ENCODE measurements at places on chromosomes 2 and 18.

DNA sequence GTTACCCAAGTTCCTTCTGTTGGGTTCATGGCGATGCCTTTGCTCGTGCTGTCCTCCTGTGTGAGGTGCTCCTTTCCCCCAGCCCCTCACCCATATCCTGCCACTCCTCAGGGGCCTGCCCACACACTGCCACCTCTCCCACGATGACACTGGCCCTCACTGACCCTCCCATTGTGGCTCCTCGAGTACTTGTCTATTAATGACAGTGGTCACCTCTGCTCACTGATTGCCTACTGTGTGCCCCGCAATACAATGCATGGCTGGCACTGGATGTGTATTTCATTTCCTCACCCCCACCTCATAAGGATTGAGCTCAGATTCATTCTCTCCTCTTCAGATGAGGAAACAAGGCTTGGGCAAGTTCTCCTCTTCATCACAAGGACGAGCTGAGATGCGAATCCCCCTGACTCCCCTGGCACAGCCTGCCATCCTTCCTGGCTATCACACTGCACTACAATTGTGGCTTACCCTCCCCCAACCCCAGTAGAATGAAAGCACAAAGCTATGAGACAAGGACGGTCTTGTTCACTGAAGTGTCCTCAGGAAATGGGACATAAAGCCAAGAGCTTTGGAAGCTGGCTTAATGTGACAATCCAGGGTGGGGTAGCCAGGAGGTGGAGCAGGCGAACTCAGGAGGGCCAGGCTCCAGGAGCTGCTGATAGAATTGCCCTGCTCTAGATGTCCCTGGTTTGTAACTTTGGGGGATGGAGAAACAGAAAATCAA, 93.9 kb upstream of the RAB12 start:
- no peak for DNase-seq

GRCh38 chr2:110771547-110772382, 39.4 kb downstream of the ACOXL start:
- no peak for DNase-seq

DNA sequence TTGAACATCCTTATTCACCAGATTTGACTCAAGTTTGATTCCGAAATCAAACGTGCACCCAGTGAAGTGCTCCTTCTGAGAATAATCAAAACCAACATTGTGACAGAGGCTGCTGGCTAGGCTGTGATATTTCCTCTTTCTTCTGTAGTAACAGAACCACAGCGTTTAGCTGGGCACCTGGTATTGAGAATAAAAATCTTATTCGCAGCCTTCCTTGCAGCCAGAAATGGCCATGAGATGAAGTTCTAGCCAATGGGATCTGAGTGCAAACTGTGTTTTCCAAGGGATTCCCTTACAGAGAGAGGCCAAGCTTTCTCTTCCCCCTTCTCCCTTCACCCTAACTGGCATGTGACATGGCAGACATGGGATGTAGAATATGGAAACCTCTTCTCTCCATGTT, 51.7 kb downstream of the TMEM163 start:
- DNase-seq: no peak

DNA sequence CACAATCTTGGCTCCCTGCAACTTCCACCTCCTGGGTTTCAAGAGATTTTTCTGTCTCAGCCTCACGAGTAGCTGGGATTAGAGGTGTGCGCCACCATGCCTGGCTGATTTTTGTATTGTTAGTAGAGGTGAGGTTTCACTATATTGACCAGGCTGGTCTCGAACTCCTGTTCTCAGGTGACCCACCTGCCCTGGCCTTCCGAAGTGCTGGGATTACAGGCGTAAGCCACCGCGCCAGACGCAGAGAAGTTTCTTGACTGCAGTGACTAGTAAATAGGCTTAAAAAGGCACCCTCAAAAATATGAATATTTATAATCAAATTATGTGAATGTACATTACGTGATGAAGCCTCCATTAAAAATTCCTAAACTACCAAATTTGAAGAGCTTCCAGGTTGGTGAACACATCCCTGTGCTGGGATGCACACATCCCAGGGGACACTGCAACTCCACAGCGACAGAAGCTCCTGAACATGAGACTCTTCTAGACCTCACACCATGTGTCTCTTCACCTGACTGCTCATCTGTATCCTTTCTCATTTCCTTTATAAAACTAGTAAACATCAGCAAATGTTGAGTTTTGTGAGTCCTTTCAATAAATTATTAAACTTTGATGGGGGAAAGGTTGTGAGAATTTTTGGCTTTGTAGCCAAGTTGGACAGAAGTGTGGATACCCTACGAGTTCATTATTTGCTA, 203.3 kb upstream of the SPOPL start:
- no peak for DNase-seq

DNA sequence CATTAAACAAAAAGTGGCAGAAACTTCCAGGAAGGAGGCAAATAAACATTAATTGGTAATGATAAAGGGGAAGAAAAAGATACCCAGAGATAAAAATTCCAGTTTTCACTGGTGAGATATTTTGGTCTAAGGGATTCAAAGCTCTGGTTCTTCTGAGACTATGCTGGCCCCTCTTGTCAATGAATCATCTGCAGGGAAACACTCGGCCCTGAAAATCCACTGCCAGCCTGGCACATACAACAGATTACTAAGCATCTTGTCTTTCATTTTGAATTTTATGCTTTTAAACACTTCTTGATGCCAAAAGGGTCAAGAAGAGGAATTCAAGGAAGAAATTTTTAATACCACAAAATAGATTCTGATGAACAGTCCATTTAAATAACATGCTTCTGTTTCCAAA, 1603.8 kb upstream of the ZEB2 start:
- DNase-seq: no peak

DNA sequence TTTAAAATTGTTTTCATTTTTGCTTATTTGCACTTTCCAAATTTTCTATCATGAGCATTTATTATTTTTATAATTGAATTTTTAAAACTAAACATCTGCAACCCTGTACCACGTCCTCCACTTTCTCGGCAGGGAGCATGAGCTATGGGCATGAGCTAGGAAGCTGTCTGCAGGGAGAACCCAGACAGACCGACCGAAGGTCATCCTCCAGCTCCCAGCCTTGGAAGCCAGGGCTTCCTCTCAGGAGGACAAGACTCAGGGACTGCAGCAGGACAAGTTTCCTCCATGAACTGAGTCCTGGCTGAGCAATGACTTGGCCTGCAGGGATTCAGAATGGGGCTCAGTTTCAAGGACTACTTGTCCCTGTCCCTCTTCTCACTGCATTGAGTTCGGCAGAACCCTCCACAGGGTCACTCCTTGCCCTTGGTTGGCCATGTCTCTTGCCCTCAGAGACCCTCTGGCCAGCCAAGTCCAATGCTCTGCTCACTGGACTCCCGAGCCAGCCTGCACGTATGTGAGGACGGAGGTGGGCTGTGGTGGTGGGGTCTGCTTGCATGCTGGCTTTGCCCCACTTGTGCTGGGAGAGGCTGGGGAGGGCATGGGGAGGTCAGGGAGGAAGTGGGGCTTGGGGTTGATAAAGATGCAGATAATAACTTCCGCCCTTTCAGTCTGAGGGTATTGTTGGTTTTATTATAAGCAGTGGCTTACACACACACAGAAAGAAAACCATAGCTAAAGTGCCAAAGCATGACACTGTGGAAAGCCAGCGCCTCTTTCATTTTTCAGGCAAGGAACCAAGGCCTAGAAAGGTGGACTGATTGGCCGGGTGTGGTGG, 6.6 kb downstream of the NMUR1 start:
- DNase-seq: no peak

GRCh38 chr2:128638341-128639119, 319.9 kb upstream of the HS6ST1 start:
- no peak for DNase-seq

- no peak for DNase-seq
These were observed 186.5 kb upstream of the HDAC4 start for GRCh38 chr2:239587311-239587731.

DNA sequence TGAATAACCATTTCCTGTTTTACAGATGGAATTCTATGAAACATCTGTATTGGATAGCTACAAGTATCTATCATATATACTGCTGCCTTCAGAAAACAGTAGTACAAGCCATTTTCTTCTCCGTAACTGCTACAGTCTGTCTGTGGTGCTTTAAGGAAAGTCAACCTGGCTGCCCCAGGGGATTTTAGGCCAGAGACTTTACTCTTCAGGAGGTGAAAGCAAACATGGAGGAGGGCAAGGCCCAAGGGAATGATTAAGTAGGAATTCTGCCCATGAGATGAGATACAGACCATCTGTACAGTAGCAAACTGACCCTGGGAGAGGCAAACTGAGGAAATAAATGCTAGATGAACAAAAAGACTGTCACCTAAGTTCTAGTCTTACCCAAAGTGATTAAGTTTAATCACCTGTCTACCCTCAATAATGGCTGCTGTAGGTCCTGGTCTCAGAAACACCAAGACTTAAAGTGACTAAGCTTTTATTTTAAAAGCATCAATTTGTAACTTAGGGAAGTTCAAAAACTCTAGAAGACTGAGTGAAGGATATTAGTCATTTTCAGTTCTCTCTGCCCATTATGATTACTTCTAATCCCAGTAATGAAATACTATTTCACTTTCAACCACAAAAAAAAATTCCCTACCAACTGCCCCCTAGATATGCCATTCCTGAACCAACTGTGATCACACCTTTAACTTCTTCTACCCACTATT, 14.8 kb downstream of the MBD2 start:
- DNase-seq: no peak

GRCh38 chr2:227143895-227144294, 20.1 kb downstream of the COL4A4 start:
- no peak for DNase-seq

- no peak for DNase-seq
These were observed 268.8 kb downstream of the CYP26B1 start for GRCh38 chr2:71878626-71879508.

DNA sequence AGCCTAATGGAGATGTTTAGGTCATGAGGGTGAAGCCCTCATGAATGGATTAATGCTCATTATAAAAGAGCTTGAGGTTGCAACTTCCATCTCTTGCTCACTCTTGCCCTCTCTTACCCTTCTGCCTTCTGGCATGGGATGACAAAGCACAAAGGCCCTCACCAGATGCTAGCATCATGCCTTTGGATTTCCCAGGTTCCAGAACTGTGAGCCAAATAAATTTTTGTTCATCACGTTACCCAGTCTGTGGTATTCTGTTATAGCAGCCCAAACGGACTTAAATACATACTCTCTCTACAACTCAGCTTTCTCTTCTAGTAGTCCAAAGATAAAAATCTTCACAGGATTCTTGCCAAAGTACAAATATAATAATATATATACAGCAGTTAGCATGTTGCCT, 75.8 kb downstream of the LNPK start:
- DNase-seq: no peak

DNA sequence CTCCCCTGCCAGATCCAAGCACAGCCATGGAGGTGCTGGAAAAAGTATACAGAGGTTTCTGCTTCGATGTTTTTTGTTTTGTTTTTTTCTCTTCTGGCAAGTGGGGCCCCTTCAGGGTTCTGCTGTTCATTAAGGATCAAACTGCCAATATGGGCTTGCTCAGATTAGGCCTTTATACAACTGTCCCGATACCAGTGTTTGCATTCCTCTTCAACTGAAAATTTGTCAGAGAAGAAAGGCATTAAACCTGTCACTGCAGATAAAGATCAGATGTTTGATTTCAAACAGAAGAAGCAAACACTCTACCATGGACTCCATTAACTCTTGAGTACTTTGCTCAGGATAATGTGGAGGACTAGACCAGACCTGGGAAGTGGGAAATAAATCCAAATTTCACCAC, 396.0 kb upstream of the SMIM21 start:
- DNase-seq: no peak

DNA sequence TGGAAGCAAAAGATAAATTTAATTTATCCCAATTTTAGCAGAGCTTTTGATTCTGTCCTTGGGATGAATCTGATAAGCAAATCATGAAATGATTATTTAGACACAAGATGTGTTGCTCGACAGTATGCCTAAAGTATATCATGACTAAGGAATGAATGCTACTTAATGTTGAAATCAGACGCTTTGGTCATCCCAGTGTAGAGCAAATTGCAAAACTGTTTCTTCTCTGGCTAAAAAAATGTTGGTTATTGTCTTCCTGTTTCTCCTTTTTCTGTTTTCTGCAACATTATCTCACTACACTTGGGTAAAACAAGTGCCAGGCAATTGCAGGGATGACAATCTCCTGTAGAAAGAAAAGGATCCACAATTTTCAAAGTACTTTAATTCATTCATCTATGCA, 66.4 kb downstream of the BABAM2 start:
- no peak for DNase-seq

- no peak for DNase-seq
These were observed 30.4 kb upstream of the RAB6D start for GRCh38 chr2:131394147-131394931.

DNA sequence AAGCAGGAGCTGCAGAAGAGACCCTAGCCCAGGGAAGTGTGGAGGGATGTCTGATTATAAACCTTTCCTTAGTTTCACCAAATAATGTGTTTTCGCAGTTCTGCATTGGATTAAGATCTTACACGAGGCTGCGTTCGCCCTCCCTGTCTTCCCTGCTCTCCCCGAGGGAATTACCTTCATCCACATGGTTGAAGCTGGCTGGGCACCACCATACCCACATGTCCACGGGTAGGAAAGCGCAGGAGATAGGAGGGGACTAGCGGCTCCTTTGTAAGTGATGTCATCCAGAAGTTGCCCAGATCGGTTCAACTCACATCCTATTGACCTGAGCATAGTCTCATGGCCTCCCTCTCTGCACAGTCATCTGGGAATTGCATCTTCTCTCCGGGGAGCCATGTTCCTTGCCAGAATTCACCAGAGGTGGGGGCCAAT, 1.1 kb downstream of the TTL start:
- DNase-seq: no peak

GRCh38 chr2:221500501-221501209, 71.4 kb downstream of the EPHA4 start:
- no peak for DNase-seq

DNA sequence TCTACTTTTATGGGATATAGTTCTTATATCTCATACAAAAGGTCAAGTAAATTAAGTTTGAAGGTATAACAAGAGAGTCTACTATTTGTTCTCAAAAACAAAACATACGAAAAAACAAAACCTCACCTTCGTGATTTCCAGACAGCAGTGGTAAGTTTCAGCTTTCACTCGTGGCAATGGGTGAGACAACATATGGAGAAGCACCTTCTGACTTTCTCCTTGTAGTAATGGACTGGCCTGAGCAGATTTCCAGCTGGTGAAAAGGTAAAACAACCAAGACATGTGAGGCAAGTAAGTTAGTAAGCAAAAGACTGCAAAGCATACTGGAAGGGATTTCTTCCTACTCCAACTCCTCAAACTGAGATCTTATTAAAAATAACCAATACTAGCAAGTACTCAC, 39.6 kb downstream of the RTTN start:
- DNase-seq: no peak

All from stimulated activated CD8-positive, alpha-beta memory T cell treated with anti-CD3 and anti-CD28 coated beads, Interleukin-15, amount 100 ng/mL, for 1 hour (primary cell).